Activated CD4-positive, alpha-beta memory T cell treated with anti-CD3 and anti-CD28 coated beads for 36 hours (primary cell): ENCODE measurements at places on chromosomes 1 and 21. TPM values are rescaled to one million over a fixed set of nuclear protein-coding genes. Genes with fewer than 3 reads are reported as not detected.

DNA sequence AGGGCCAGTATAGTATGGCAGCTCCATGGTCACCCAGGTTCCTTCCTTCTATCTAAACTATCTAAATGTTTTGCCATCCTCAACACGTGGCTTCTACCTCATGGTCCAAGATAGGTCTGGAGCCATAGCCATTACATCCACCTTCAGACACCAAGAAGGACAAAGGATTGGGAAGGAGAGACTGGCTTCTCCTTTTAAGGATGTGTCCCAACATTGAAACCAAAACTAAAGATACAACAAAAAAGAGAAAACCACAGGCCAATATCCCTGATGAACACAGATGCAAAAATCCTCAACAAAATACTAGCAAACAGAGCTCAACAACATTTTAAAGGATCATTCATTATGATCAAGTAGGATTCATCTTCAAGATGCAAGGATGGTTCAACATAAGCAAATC, 24.8 kb downstream of the HSD11B1 start:
- no peaks in the 10 kb centered on the region for H3K27me3 ChIP-seq
- H3K27ac ChIP-seq: peak overlapping the region; percentile 23
- H3K4me3 ChIP-seq: no peak overlapping the region
- no peak for DNase-seq
- peaks cover 17% of the 10 kb centered on the region for H3K36me3 ChIP-seq

DNA sequence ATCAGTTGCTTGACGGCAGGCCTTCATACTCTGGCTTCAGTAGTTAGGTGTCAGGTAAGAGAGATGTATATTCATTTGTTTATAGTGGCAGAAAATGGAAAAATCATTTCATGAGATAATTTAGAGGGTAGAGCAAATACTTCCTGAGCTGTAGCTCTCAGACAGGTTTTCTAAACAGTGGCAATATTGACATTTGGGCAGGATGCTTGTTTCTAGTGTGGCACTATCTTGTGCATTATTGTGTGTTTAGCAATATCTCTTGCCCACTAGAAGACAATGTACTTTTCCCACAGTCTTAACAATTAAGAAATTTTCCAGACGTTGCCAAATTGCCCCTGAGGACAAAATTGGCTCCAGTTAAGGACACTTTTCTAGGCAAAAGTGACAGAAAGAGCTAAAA, 1143.1 kb downstream of the PLA2G4A start:
- no peaks in the 10 kb centered on the region for H3K27me3 ChIP-seq
- DNase-seq: no peak
- no peaks in the 10 kb centered on the region for H3K36me3 ChIP-seq

GRCh38 chr1:199247891-199248290, 609.1 kb downstream of the PTPRC start:
- DNase-seq: no peak
- H3K27ac ChIP-seq: no peak overlapping the region
- no peaks in the 10 kb centered on the region for H3K4me1 ChIP-seq
- peaks cover 4% of the 10 kb centered on the region for H3K27me3 ChIP-seq

- H3K36me3 ChIP-seq: no peaks in the 10 kb centered on the region
- peaks cover 12% of the 10 kb centered on the region for H3K4me1 ChIP-seq
- peaks cover 1% of the 10 kb centered on the region for H3K27me3 ChIP-seq
- peak; percentile 11 for DNase-seq
- no peak overlapping the region for H3K4me3 ChIP-seq
Measured at GRCh38 chr1:224067621-224068457, 46.1 kb upstream of the FBXO28 start.

- H3K36me3 ChIP-seq: no peaks in the 10 kb centered on the region
- DNase-seq: no peak
- no peaks in the 10 kb centered on the region for H3K27me3 ChIP-seq
- H3K27ac ChIP-seq: no peak overlapping the region
Measured at GRCh38 chr1:211634461-211634860, 41.0 kb downstream of the NEK2 start.

- H3K27ac ChIP-seq: no peak overlapping the region
- no peaks in the 10 kb centered on the region for H3K4me1 ChIP-seq
- H3K27me3 ChIP-seq: peaks cover 8% of the 10 kb centered on the region
Measured at GRCh38 chr1:228070173-228070572, 12.3 kb upstream of the ARF1 start.

- H3K27me3 ChIP-seq: peaks cover 65% of the 10 kb centered on the region
- H3K36me3 ChIP-seq: no peaks in the 10 kb centered on the region
- H3K4me3 ChIP-seq: no peak overlapping the region
- H3K27ac ChIP-seq: no peak overlapping the region
- peaks cover 34% of the 10 kb centered on the region for H3K4me1 ChIP-seq
Measured at GRCh38 chr1:98048244-98048643, 127.4 kb upstream of the DPYD start.

DNA sequence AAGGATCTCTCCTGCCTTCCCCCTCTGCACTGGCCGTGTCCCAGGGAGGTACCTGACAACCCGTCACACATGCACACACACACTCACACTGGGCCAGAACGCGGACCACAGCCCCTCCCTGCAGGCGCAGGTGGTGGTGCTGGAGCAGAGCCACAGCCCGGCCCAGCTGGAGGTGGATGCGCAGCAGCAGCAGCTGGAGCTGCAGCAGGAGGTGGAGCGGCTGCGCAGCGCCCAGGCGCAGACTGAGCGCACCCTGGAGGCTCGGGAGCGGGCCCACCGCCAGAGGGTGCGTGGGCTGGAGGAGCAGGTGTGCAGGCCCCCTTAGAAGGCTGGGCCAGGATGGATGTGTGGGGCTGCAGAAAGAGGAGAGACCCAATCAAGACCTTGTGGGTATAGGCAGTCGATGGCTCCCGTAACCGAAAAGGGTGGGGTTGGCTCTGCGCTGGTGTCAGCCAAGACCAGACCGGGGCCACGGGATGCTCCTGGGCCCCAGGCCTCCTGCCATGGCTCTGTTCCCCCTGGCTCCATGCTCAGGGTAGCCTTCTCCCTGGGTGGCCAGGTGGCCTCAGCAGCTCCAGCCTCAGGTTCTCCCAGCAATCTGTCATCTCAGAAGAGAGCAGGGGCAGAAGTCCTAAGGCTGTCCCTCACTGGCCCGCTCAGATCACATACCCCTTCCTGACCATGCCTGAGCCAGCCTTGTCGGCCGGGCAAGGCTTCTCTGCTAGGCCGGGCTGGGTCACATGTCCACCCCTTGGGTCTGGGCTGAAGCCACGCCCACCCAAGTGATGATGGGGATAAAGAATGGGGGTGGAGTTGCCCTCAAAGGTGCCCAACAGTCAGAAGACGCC, 8.9 kb downstream of the MFAP2 start:
- H3K27me3 ChIP-seq: no peaks in the 10 kb centered on the region
- H3K4me3 ChIP-seq: no peak overlapping the region
- no peaks in the 10 kb centered on the region for H3K4me1 ChIP-seq
- no peak for DNase-seq
- no peak overlapping the region for H3K27ac ChIP-seq

RGS16 gene
- total RNA-seq: 51.9 TPM

MEX3A gene
- total RNA-seq: 0.43 TPM
